ENCODE measurements at places on chromosomes 13 and 19. TPM values are rescaled to one million over a fixed set of nuclear protein-coding genes. Genes with fewer than 3 reads are reported as not detected.

GRCh38 chr13:48741377-48741776 is 87.6 kb downstream of the CYSLTR2 start:
- H3K36me3 ChIP-seq: no peaks in the 10 kb centered on the region
- H3K4me1 ChIP-seq: no peaks in the 10 kb centered on the region
- H3K27ac ChIP-seq: no peak overlapping the region
- no peak for DNase-seq
- H3K27me3 ChIP-seq: no peaks in the 10 kb centered on the region

GRCh38 chr13:110560601-110561343 is 750 bp downstream of the RAB20 start:
- peak overlapping the region; percentile 45 for H3K27ac ChIP-seq
- peaks cover 4% of the 10 kb centered on the region for H3K27me3 ChIP-seq
- no peaks in the 10 kb centered on the region for H3K36me3 ChIP-seq

GRCh38 chr13:41370736-41371135 is 59.7 kb downstream of the NAA16 start:
- H3K4me1 ChIP-seq: no peaks in the 10 kb centered on the region
- H3K4me3 ChIP-seq: no peak overlapping the region
- no peak overlapping the region for H3K27ac ChIP-seq
- DNase-seq: no peak
- H3K27me3 ChIP-seq: no peaks in the 10 kb centered on the region

The ZNF492 gene
- total RNA-seq: 0.40 TPM

The TGFBR3L gene
- total RNA-seq: 4.6 TPM

All from natural killer cell (primary cell).